ENCODE measurements at places on chromosomes 3 and 15. TPM values are rescaled to one million over a fixed set of nuclear protein-coding genes. Genes with fewer than 3 reads are reported as not detected.

ANKUB1 gene
- not detected for total RNA-seq

KNG1 gene
- total RNA-seq = not detected

GABRB3 gene
- total RNA-seq = not detected

ADGRG7 gene
- not detected for total RNA-seq

CHST13 gene
- total RNA-seq = 1.4 TPM

LRRC31 gene
- 1.8 TPM for total RNA-seq

TASOR gene
- total RNA-seq = 73.2 TPM

All from stomach (tissue), 19 donors.